ENCODE measurements at places on chromosomes 1 and 21. TPM values are rescaled to one million over a fixed set of nuclear protein-coding genes. Genes with fewer than 3 reads are reported as not detected.

The C1orf167 gene
- 0.28 TPM for total RNA-seq

The LRRC8B gene
- 1.8 TPM for total RNA-seq

The TEX38 gene
- total RNA-seq = not detected

The GRIK1 gene
- not detected for total RNA-seq

The PODN gene
- 0.56 TPM for total RNA-seq

The FAM72C gene
- total RNA-seq = 0.83 TPM

The IKBKE gene
- total RNA-seq = 21.4 TPM

The SH3BGR gene
- total RNA-seq = 1.6 TPM

The TRIM67 gene
- not detected for total RNA-seq

DNA sequence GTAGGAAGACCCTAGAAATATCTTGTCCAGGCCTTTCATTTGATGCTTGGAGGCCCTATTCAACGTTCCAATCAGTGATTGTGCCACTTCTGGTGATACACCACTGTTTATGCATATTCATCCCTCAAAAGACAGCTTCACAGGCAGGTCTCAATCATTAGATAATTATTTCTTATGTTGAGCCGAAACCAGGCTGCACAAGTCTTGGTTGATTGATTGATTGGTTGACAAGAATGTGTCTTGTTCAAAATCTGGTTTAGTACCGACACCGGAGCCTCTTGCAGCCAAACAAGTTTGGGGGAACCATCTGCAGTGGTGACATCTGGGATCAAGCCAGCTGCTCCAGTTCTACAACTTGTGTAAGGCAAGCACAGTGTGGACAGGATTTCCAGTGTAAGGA, 20.1 kb downstream of the C8A start:
- no peak for DNase-seq
- H3K27me3 ChIP-seq = no peaks in the 10 kb centered on the region
- H3K4me1 ChIP-seq = peaks cover 5% of the 10 kb centered on the region
- no peak overlapping the region for H3K4me3 ChIP-seq
- no peaks in the 10 kb centered on the region for H3K36me3 ChIP-seq

- H3K36me3 ChIP-seq = peaks cover 14% of the 10 kb centered on the region
- no peaks in the 10 kb centered on the region for H3K27me3 ChIP-seq
- no peak for DNase-seq
- no peak overlapping the region for H3K27ac ChIP-seq
- H3K4me3 ChIP-seq = no peak overlapping the region
- H3K4me1 ChIP-seq = peaks cover 2% of the 10 kb centered on the region
Observed at GRCh38 chr1:233233508-233234040, 62.0 kb downstream of the PCNX2 start.

DNA sequence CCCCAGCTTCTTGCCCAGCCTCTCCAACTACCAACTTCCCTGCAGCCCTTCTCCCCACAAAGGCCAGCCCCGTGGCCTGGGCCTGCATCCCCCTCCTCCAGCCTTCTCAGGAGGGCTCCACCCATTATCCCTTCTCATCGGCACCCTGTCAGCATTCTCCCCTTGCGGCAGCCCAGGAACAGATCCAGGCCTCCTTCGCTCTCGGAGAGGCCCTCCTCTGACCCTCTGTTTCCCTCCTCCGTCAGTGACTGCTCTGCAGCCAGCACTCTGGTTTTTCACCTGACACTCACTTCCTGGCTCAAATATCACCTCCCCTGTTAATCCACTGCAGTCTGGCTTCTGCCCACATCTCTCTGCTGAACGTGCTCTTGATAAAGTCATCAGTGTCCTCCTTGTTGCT, 17.5 kb downstream of the ADGRB2 start:
- peaks cover 22% of the 10 kb centered on the region for H3K4me1 ChIP-seq
- H3K27ac ChIP-seq = no peak overlapping the region
- H3K27me3 ChIP-seq = no peaks in the 10 kb centered on the region
- H3K36me3 ChIP-seq = no peaks in the 10 kb centered on the region

DNA sequence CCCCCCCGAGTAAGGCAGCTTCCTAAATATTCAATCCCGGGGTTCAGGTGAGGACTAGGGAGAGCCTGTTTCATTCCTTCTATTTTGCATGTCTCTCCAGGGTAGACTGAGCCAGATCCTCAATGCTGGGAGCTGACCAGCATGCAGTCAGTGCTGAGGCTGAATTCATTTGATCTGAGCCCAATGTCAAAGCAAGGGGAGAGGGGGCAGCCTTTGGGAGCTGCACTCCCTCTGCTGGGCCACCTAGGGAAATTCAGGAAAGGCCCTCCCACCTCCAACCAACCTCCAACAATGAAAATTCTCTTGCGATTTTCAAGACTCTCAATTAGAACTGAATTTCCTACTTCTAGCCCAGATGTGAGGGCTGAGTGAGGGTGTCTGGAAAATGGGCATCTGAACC, 371.2 kb downstream of the NPHP4 start:
- H3K27ac ChIP-seq = no peak overlapping the region
- no peaks in the 10 kb centered on the region for H3K4me1 ChIP-seq
- DNase-seq = no peak
- no peaks in the 10 kb centered on the region for H3K27me3 ChIP-seq
- H3K4me3 ChIP-seq = no peak overlapping the region
- no peaks in the 10 kb centered on the region for H3K36me3 ChIP-seq

- H3K27ac ChIP-seq = no peak overlapping the region
- no peaks in the 10 kb centered on the region for H3K36me3 ChIP-seq
- H3K4me1 ChIP-seq = peaks cover 2% of the 10 kb centered on the region
- H3K27me3 ChIP-seq = no peaks in the 10 kb centered on the region
- no peak overlapping the region for H3K4me3 ChIP-seq
- DNase-seq = no peak
Observed at GRCh38 chr1:66251546-66251945, 282.4 kb upstream of the SGIP1 start.

- peaks cover 23% of the 10 kb centered on the region for H3K4me1 ChIP-seq
- peak; percentile 87 for DNase-seq
- no peak overlapping the region for H3K4me3 ChIP-seq
- no peak overlapping the region for H3K27ac ChIP-seq
- H3K36me3 ChIP-seq = no peaks in the 10 kb centered on the region
Observed at GRCh38 chr1:201882665-201883132, 6.0 kb upstream of the SHISA4 start.

DNA sequence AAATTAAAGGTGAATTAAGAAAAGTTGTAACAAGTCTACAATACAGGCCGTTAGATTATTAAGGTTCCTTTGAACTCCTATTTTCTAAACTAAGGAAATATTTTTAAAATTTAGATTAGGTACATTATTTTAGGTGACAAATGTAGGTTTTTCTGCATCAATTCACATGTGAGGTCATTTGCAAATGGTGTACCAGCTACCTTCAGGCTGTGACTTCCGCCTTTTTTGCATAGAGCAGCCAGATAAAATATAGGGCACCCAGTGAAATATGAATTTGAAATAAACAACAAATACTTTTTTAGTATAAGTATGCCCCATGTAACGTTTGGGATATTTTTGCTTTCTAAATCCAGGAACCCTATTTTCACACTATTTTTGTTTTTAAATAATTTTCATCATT, 544.0 kb downstream of the LMO4 start:
- H3K27me3 ChIP-seq = no peaks in the 10 kb centered on the region
- no peak overlapping the region for H3K27ac ChIP-seq
- DNase-seq = no peak
- no peaks in the 10 kb centered on the region for H3K36me3 ChIP-seq

DNA sequence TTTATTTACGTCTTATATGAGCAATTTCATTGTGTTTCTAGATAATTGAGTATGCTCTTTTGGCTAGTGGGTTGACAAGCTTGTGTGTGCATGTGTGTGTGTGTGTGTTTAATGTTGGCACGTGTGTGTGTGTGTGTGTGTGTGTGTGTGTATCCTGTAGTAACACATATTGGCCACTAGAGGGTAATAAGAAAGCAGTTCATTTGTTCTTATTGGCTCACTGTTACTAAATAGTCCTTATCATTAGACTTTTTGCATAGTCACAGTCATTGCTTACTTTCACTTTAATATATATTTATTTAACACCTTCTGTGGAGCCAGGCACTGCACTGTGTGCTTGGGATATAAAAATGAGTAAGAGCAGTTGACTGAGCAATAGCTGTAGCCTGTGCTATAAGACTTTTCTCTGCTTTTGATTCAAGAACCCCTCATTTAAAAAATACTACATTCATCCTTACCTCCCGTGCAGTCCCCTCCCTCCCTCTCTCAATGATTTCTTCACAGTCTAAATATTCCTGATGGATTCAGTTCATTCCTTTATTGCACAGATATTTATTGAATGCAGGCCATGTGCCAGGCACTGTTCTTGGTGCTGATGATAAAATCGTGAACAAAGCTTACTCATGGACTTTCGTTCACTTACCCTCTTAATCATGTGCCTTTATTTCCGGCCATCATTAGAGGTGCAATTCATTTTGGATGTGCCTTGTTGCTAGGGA, 96.7 kb downstream of the DYRK1A start:
- no peaks in the 10 kb centered on the region for H3K27me3 ChIP-seq
- 0 out of 2 replicates have a peak, but pooled peaks cover 4% of the 10 kb centered on the region for H3K36me3 ChIP-seq
- peaks cover 18% of the 10 kb centered on the region for H3K4me1 ChIP-seq
- H3K4me3 ChIP-seq = peak overlapping the region; percentile 24
- no peak overlapping the region for H3K27ac ChIP-seq

DNA sequence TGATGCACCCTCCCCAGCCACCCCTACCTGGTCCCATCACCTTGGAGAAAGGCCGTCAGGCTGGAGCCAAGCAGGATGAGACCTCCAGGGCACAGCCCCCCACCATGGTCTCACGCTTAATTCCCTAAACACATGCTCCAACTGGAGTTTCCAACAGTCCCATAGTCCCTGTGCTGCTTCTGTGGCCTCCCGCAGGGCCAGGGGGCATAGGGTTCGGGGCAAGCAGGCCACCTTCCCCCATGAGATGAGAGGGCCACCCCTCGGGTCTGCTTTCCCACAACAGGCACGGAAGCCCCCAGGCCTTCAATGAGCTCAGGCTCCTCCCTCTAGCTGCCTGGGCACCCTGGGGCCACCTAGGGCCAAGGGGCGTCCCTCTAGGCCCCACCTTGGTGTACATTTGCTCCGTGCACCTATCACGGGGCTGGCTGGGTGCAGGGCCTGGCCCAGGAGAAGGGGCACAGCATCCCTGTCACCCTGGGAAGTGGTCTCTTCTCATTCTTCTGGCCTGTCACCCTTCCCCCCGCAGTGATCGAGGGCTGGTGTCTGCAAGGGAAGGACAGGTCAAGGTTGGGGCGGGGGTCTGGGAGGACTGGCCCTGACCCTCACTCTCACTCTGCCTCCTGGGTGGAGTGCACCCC, 42.4 kb downstream of the TRIM11 start:
- DNase-seq = no peak
- H3K4me3 ChIP-seq = no peak overlapping the region
- no peak overlapping the region for H3K27ac ChIP-seq
- no peaks in the 10 kb centered on the region for H3K4me1 ChIP-seq
- 0 out of 2 replicates have a peak, but pooled peaks cover 3% of the 10 kb centered on the region for H3K27me3 ChIP-seq

GRCh38 chr1:151520359-151520758, 9.2 kb downstream of the CGN start:
- H3K27ac ChIP-seq = no peak overlapping the region
- H3K36me3 ChIP-seq = no peaks in the 10 kb centered on the region
- H3K4me3 ChIP-seq = no peak overlapping the region

- H3K36me3 ChIP-seq = no peaks in the 10 kb centered on the region
- H3K27ac ChIP-seq = no peak overlapping the region
- no peaks in the 10 kb centered on the region for H3K4me1 ChIP-seq
Observed at GRCh38 chr1:95119273-95119672, 2.1 kb downstream of the TLCD4 start.

GRCh38 chr1:91015794-91016550, 5.9 kb downstream of the ZNF644 start:
- peaks cover 1% of the 10 kb centered on the region for H3K36me3 ChIP-seq
- DNase-seq = peak; percentile 42
- H3K27ac ChIP-seq = no peak overlapping the region
- no peaks in the 10 kb centered on the region for H3K27me3 ChIP-seq
- H3K4me3 ChIP-seq = no peak overlapping the region
- H3K4me1 ChIP-seq = peaks cover 1% of the 10 kb centered on the region

GRCh38 chr1:63911049-63911448, 137.2 kb downstream of the ROR1 start:
- H3K4me1 ChIP-seq = peaks cover 6% of the 10 kb centered on the region
- no peaks in the 10 kb centered on the region for H3K36me3 ChIP-seq
- H3K27me3 ChIP-seq = no peaks in the 10 kb centered on the region
- no peak overlapping the region for H3K27ac ChIP-seq

DNA sequence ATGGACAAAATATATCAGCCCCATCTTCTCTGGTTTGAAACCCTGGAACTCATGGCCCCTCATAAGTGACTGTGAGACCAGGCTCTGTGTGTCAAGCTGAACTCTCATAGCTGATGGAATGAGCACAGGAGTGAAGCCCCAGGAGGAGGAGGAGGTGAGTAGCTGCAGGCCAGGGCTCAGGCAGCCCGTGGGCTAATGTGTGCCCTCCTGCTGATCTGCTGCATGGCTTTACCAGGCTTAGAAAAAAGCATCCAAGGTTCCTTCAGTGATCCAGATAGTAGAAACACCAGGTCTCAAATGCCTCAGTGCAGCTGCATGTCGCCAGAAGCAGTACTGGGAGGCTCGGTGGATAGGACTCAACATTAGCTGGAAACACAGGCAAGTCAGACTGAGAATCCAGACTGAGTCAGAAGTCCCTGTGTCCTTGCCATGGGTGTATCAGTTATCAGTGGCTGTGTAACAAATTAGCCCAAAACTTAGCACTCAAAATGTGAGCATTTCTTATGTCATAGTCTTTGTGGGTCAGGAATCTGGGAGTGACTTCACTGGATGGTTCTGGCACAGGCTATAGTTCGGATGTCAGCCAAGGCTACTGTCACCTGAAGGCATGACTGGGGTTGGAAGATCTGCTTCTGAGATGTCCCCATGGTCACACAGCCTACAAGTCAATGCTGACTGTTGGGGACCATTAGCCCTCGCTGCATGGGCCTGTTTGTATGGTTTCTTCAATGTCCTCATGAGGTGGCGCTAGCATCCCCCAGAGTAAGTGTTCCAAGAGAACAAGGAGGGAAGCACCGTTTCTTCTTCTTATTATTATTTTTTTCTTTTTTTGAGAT, 255.4 kb upstream of the IRF2BP2 start:
- no peak overlapping the region for H3K4me3 ChIP-seq
- DNase-seq = no peak

Measured in IMR-90 (cell line).